ENCODE measurements at places on chromosomes 1 and 21.
A peak's percentile ranks its signal among the peaks of the same experiment; 100 is the strongest.

DNA sequence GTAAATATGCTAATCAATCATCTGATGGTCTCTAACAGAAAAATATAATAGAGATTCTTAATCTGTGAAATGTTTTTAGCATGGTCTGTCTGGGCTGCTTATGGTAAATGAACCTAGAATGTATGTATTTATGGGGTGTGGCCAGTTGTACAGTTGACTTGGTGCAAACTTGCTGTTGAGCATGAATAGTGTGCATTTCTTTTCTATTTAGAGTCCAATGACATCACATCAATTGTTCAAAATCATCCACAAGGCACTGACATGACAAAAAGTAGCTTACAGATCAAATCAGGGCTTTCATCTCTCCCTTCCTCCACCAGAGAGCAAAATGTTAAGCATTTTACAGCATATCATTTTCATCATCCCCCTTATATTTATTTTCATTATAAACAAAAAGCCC lies 1010.3 kb downstream of the KCNT2 start:
- H3K36me3 ChIP-seq, result no peaks in the 10 kb centered on the region
- H3K27ac ChIP-seq, result no peak overlapping the region
- H3K4me3 ChIP-seq, result no peak overlapping the region
- no peaks in the 10 kb centered on the region for H3K4me1 ChIP-seq
- no peaks in the 10 kb centered on the region for H3K27me3 ChIP-seq

DNA sequence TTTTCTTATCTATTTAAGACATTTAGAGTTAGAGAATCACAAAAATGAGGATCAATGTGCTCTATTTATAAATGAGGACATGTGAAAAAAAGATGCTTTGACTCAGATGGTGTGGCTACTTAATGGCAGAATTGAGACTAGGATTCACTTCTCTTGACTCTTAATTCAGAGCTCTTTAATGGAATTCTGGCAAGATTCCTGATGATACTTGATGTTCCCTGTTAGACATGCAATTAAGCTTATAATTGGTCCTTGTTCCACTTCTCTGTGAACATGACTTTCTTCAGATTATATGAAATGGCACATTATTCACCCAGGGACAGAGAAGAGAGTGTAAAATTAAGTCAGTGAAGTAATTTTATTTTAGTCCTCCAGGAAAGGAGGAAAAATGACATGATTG lies 165.3 kb downstream of the LRRC7 start:
- peaks cover 1% of the 10 kb centered on the region for H3K27me3 ChIP-seq
- H3K4me1 ChIP-seq, result no peaks in the 10 kb centered on the region
- H3K4me3 ChIP-seq, result no peak overlapping the region
- no peak for DNase-seq

DNA sequence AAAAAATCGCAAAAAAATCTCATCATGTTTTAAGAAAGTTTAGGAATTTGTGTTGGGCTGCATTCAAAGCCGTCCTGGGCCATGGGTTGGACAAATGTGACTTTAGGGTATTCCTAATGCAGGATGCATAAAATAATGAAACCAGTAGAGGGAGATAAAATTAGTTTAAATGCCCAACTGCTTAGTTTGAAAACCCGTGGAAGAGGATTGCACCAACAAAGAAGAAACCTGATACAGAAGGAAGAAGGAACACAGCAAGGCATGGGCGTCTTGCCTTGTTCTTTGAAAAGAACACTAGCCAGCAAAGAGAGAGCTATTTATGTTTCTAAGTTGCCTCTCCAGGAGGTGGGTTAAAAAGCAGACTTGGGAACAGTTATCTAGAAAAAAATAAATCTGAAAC lies 37.9 kb downstream of the WDR3 start:
- H3K4me1 ChIP-seq, result peaks cover 9% of the 10 kb centered on the region
- no peak for DNase-seq
- no peak overlapping the region for H3K4me3 ChIP-seq
- no peaks in the 10 kb centered on the region for H3K27me3 ChIP-seq
- no peak overlapping the region for H3K27ac ChIP-seq

- no peak overlapping the region for H3K4me3 ChIP-seq
- H3K4me1 ChIP-seq, result no peaks in the 10 kb centered on the region
- H3K27me3 ChIP-seq, result no peaks in the 10 kb centered on the region
- no peak for DNase-seq
Measured at GRCh38 chr1:50681931-50682330, 258.7 kb upstream of the DMRTA2 start.

DNA sequence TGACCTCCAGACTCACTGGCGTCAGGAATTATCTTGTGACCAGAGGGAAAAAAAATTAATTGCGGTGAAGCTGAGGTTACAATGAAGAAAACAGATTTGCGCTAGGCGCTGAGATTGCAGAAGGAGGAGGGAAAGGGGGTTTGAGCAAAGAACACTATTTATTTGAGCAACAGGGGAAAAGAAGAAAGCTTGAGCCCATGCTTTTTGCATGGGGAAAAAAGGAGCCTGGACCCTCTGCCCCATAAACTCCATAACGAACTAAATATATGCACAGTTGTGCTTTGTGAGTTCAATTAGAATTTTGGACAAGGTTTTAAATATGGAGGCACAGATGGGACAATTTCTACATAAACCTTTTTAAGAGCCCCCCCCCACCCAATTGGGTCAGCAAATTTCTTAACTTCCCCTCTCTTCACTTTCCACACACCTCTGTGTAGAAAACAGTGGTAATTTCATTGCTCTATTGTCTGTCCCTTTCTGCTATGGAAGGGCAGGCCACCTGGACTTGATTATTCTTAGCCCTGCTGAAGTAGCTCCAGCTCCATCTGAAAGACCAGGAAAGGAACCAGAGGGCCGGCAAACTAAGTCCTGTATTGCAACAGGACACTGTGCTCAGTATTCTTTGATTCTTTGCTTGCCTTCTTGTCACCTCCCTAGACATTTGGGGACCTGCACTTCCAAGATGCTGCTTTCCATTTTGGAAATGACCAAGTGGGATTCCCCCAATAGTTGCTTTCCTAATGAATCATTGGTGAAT lies 862 bp upstream of the ID3 start:
- DNase-seq, result no peak
- peaks cover 7% of the 10 kb centered on the region for H3K36me3 ChIP-seq
- H3K4me3 ChIP-seq, result peak overlapping the region; percentile 97
- peaks cover 58% of the 10 kb centered on the region for H3K4me1 ChIP-seq
- peak overlapping the region; percentile 89 for H3K27ac ChIP-seq
- H3K27me3 ChIP-seq, result no peaks in the 10 kb centered on the region

GRCh38 chr1:117067533-117068370 lies 7.6 kb downstream of the TTF2 start:
- DNase-seq, result peak; percentile 18
- peak overlapping the region; percentile 65 for H3K27ac ChIP-seq
- H3K36me3 ChIP-seq, result peaks cover 15% of the 10 kb centered on the region
- H3K4me3 ChIP-seq, result no peak overlapping the region
- H3K27me3 ChIP-seq, result no peaks in the 10 kb centered on the region

DNA sequence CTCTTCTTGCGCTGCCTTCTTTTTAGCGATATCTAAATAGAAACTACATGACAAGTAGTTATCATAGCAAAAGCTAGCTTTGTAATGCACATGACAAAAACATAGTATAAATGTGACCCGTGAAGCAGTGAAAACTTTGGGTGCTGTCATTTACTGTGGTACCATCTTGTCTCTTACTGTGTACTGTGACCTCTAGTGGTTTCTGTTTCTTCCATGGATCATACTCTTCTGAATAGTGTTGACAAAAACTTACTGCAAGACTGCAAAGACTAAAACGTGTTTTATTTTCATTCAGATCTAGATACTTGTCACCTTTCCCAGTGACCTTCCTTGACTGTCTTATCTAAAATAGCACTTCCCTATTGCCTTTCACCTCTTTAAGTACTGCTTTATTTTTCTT lies 6.1 kb downstream of the RLF start:
- no peak overlapping the region for H3K4me3 ChIP-seq
- H3K4me1 ChIP-seq, result peaks cover 16% of the 10 kb centered on the region
- DNase-seq, result no peak
- peaks cover 2% of the 10 kb centered on the region for H3K36me3 ChIP-seq
- H3K27me3 ChIP-seq, result no peaks in the 10 kb centered on the region
- H3K27ac ChIP-seq, result no peak overlapping the region

DNA sequence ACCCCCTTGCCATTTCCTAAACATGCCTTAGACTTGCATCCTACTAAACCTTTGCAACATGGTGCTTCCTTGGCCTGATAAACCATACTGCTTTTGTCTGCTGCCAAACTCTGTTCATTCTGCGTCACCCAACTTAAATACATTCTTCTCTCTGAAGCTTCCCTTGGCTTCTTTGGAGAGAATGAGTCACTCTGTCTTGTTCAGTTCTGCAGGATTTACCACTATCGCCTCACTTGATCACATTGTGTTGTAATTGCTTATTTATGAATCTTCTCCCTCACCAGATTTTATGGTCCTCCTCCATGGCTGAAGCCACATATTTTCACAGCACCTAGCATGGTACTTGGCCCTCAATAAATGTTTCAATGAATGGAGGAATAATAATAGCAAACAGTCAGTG lies 21.7 kb upstream of the TUT4 start:
- no peak overlapping the region for H3K27ac ChIP-seq
- H3K4me3 ChIP-seq, result no peak overlapping the region
- H3K27me3 ChIP-seq, result no peaks in the 10 kb centered on the region
- no peak for DNase-seq
- H3K4me1 ChIP-seq, result peaks cover 20% of the 10 kb centered on the region

GRCh38 chr1:246005067-246005466 lies 502.0 kb downstream of the SMYD3 start:
- peaks cover 2% of the 10 kb centered on the region for H3K4me1 ChIP-seq
- no peak overlapping the region for H3K4me3 ChIP-seq
- no peaks in the 10 kb centered on the region for H3K36me3 ChIP-seq
- no peak for DNase-seq
- H3K27ac ChIP-seq, result no peak overlapping the region

DNA sequence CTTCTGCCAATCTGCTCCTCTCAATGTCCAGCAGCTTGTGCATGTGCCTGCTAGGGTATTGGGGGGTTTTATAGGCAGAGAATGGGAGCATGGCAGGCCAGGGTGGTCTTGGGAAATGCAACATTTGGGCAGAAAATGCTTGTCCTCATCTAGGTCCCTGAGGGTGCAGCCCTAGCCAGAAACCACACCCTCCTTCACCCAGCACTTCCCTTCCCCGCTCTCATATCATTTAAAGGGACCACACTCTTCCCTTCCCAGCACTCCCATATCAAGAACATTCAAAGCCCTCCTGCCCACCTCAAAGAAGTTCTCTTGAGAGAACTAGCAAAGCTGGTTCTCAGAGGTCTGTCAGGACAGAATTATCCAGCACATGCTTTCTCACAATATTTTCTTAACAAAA lies 62.1 kb downstream of the HSD3B1 start:
- peaks cover 33% of the 10 kb centered on the region for H3K4me1 ChIP-seq
- H3K4me3 ChIP-seq, result peak overlapping the region; percentile 2
- H3K36me3 ChIP-seq, result peaks cover 2% of the 10 kb centered on the region
- peaks cover 5% of the 10 kb centered on the region for H3K27me3 ChIP-seq
- H3K27ac ChIP-seq, result peak overlapping the region; percentile 18
